ENCODE measurements at places on chromosomes 7 and 10.

DNA sequence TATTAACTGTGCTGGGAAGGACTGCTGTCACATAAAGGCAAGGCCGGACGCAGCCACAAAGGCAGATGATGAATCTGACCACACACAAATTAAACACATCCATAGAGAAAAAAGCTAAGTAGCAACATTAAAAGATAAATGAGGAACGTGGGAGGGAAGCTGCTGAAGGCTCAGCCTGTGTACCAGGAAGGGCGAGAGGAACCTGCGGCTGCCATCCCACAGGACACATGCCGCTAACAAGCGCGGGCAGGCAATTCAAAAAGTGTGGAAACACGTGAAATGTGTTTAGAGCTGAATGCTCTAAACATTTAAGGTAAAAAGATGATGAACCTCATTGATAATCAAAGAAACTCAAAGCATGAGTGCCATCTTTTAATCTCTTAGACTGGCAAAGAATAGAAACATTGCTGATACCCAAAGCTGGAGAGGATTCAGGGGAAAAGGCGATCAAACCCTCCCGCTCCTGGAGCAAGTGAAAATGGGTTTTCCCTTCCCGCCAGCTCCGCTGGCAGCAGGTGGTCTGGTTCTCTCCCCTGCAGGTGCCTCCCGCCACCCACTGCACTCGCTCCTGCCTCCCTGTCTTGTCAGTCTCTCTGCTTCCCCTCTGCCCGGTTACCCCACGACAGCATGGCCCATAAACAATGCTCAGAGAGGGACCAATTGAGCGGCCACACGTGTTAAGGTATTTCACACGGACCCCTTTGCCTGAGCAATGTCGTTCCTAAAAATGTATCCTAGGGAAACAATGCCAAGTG, 4.2 kb downstream of the STK32C start:
- no peak for DNase-seq

DNA sequence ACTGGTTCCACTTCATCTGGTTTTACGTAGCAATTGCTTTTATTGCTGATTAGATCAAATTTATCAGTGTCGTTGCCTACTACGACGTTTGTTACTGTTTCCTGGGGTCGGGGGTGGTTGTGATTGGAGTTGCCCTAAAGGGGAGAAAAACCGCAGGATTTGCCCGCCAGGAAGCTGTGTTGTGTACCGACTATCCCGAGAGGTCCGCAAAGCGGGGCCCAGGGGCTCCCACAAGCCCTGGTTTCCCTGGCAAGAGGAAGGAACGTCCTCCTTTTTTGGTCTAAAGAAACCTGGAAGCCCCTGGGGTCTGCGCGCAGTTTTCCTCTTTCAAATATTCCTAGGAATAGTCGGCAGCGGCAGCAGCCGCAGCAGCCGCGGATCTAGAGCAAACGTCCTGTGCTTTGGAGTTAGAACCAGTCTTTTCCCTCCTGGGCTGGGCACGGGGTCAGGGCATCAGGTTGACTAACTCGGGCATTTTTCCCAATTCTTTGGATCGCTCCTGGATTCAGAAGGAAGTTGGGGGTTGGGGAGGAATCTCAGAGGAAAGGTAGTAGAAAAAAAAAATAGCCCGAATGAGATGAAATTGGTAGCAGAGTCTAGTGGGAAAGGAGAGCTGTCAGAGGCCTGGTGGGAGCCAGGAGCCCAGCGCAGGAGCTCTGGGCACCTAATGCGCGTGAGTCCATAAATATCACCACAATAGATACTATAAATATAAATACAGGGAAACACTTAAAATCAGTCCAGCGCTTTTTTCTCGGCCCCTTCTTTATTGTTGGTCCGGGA, 4.6 kb downstream of the VAX1 start:
- DNase-seq = no peak

DNA sequence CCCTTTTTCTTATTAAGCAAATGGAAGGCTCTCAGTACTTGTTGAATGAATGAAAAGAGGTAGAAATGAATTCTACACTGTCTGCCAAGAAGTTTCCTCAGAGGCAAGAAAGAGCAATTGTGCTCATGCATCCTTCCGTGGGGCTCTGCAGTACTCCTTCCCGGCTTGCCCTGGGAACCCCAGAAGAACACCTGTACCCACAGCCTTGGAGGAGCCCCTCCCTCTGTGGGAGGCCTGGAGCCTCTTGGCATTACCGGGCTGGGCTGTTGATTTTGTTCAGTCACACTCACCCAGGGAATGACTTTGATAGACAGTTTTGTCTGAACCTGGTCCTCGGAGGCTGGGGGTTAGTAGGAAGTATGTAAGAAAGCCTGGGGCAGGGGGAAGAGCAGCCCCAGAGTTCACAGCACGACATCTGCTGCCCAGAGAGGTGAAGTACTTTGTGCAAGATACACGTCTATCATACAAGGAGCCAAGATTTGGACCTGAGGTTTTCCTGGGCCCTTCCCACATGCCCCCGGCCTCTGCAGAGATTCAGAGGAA, 134.8 kb upstream of the GDF10 start:
- DNase-seq = peak; percentile 25

GRCh38 chr10:13795653-13796555, 209.1 kb downstream of the PRPF18 start:
- DNase-seq = no peak

GRCh38 chr7:133633055-133633454, 380.2 kb downstream of the EXOC4 start:
- DNase-seq = no peak

DNA sequence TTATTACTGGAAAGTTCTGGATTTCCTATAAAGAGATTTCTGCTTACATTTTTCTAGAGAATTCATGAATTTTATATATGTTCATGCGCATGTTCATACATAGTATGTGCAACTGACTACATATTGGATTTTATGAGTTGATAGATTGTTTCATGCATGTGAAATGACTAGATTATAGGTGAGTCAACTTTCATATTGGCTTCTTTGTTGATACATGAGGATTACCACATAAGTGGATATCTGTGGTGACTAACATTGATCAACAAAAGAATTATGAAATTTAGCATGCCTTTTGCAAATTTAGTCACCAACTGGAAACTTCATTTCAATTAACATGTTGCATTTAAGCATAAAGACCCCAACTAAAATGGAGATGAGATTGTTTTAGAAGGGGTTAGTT, 99.0 kb downstream of the GNAT3 start:
- DNase-seq = no peak

DNA sequence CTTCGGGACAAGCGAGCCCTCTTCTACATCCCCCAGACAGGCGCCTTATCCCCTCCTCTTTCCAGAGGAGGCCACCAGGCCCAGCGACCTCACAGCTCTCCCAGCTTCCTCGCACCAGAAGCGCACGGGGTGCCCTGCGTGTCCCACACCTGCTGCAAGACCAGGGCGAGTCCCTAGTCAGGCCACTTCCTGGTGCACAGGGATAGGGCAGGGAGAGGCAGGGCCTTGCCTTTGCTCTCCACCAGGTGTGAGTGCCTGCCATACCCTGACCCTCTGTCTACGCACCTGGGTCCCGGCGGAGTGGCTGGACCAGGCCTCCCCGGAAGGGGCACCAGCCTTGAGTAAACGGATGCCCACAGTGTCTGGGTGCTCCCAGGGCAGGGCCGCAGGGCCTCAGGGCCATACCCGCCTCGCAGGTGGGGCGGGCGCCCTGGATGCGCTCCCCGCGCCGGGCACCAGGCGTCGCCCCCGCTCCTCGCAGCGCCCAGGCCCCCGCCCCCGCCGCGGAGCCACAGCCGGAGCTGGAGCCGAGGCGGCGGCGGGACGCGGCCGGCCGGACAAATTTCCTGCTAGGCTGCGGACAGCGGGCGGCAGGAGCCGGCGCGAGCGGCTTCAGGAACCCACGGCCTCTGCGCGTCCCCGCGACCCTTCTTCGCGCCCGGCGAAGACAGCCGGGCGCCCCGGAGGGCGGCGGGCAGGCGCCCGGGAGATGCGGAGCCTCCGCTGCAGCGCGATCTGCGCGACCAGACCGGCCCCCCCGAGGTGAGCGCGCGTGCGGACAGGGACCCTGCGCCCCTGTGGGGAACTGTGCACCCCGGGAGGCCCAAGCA, at the start of gene PTPRE:
Gene PTPRE, plus strand, starts transcription at position 556 of the 830 bp plus-strand sequence. CDS start 133,779 bp downstream, outside the sequence.
- peak; percentile 74 for DNase-seq

- DNase-seq = no peak
Measured at GRCh38 chr10:102327002-102327401, 68.5 kb upstream of the NFKB2 start.

- no peak for DNase-seq
Measured at GRCh38 chr7:111772716-111773115, 210.4 kb upstream of the IMMP2L start.

- no peak for DNase-seq
Measured at GRCh38 chr7:5546626-5547025, 123.0 kb upstream of the TNRC18 start.

DNA sequence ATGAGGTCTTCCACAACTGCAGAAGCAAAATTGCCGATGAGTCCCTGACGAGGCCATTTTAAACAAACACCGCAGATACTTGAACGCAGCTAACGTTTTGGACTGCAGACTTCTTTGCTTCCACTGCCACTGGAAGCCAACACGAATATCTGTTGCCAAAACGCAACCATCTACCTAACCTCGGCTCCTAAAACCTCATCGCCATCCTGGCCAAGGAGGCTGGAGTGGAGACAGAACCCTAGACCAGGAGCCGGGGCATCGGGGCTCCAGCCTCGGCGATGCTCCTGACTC, 493 bp downstream of the WDR91 start:
- DNase-seq = no peak

- DNase-seq = no peak
Measured at GRCh38 chr10:125823663-125824251, 411 bp downstream of the BCCIP start.

DNA sequence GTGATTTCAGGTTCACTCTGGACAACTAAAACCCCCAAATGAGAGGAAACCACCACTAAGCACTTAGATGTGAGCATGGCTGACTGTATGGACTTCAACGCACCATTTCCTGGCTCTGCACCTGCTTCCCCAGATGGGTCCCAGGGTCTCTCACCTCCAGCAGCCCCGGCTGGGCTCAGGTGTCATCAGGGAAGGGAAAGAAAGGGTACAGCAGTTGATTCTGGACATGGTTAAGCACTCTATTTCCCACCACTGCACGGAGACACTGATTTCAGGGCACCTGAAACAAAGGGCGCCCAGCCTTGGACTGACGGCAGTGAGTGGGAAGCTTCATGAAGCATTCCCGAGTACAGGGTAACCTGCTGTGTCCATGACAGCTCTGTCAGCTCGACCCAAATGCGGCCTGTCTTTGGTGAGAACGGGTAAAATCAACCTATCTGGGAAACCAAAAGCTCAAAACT, 19.0 kb downstream of the FAM53B start:
- no peak for DNase-seq

DNA sequence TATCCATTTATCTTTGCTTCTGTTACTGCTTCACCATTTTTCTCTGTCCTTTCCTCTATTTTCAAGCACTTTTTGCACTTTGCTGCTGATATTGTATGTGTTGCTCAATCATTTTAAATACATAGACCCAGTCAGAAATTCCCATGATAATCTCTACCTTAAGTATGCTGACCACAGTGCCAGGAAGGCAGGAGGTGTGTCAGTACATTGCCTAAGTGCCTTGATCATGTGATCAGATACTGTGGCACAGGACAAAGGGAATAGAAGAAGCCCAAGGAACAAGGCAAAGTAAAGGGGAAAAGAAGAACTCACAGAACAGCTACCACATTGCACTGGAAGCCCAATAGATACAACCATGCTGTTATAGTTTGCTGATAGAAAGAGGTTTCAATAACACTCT, 53.7 kb upstream of the CD36 start:
- no peak for DNase-seq

GRCh38 chr10:13106387-13107045, 6.6 kb downstream of the OPTN start:
- DNase-seq = no peak

DNA sequence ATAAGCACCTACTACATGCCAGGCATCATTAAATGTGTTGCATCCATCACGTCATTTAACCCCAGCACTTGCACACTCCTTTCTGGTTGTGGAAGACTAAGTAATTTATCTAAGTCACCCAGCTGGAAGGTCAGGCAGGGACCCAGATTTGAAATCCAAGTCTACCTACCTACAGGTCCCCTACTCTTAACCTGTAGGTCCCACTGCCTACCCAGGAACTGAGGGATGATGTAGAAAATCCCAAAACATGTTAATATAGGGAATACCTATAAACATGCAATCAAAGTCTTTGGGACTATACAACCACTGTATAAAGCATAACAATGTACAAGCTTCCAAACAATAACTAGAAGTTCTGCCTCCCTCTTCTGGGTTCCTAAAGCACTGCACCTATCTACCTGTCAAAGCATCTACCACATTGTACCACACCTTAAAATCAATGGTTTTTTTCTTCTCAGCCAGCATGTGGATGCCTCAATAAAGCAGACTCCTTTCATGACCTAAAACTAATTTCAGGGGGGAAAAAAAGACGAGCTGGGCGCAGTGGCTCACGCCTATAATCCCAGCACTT, 5.6 kb downstream of the IL6 start:
- no peak for DNase-seq

All from T-cell (primary cell).